Spinal cord (tissue), 10 donors: ENCODE measurements at places on chromosomes 12 and 14.

- no peak for DNase-seq
These were observed 75.3 kb downstream of the CCDC91 start for GRCh38 chr12:28265435-28266042.

DNA sequence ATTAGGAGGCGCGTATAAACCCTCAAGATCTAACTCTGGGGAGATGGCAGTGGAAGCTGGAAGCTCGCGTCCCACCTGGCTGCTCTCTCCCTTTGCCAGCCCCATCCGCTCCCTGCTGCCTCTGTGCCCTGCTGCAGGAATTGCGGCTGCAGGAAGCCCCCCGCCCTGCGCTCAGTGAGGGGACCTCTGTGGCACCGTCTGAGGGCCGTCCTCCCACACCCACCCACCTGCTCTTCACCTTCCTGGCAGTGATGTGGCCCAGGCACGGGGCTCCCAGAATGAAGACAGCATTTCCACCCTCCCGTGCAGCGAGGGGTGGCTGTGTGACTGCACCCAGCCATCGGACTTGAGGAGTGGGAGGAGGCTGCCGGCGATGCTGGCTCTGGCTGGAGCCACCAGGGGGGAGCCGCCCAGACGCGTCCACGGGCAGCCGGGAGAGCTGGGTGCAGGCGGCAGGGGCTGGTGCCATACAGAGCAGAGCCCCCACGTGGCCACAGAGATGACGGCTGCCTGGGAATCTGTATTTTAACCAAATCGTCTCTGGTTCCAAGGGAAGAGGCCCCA lies 28.3 kb upstream of the GALNT9 start:
- DNase-seq = no peak

DNA sequence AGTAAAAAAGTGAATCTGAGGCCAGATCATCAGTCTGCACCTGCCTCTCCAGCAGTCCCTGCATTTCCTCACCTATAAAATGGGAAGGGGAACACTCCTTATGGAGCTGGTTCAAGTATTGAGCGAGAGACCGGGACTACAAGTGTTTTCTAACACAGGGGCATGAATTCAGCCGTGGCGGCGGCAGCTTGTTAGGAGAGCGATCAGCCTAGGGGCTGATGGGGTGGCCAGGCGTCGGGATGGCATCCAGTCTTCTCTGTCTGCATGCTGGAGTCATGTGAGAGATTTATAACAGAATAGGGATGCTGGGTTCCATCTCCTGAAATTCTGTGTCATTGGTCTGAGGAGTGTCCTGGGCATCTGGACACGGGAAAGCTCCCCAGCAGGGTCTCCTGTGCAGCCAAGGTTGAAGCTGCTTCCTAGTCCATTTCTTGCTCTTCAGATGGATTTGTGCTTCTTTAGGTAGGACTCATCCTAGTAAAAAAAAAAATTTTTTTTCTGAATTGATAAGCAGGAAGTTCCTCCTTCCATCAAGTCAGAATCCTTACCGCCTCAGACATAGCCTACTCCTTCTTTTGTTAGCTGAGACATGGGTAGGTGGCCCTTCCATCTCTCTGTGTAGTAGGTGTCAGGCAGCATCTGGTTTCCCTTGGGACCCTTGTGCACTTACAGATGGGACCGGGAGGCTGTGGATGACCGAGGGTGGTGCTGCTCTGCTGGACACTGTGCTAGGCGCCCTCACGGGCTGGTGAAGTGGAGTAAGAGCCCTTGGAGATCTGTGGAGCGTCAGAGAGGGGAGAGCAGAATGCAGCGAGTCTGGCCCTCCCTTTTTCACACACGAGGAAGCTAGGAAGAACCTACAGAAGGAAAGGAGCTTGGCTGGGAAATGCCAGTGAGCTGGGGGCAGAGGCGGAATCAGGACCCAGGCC lies 146.7 kb downstream of the TSPAN9 start:
- DNase-seq = no peak

DNA sequence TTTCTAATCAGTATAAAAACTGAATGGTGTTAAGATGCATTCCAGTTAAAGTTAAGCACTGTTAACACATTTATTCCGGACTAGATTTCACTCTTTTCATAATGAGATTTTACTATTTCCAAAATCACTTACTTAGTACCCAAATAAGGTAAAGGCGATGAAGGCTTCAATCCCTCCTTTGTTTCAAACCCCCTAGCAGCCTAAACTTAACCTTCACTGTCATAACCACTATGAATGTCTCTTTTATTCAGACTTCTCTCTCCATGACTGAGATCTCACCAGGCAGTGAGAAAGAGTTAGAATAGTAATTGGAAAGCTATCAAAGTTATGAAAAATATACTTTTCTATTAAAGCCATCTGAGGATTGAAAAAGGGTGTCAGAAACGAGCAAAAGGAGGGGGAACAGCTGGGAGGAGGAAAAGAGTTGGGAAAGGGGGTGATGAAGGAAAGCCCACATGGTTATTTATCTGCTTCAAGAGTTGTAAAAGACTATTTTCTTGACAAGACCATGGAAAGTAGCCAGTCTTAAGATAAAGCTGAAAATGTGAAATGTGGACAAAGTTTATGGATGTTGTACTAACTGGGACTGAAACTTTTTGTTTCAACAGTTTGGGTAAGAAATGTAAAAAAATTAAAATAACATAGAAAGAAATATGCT lies 11.7 kb downstream of the EPS8 start:
- no peak for DNase-seq

DNA sequence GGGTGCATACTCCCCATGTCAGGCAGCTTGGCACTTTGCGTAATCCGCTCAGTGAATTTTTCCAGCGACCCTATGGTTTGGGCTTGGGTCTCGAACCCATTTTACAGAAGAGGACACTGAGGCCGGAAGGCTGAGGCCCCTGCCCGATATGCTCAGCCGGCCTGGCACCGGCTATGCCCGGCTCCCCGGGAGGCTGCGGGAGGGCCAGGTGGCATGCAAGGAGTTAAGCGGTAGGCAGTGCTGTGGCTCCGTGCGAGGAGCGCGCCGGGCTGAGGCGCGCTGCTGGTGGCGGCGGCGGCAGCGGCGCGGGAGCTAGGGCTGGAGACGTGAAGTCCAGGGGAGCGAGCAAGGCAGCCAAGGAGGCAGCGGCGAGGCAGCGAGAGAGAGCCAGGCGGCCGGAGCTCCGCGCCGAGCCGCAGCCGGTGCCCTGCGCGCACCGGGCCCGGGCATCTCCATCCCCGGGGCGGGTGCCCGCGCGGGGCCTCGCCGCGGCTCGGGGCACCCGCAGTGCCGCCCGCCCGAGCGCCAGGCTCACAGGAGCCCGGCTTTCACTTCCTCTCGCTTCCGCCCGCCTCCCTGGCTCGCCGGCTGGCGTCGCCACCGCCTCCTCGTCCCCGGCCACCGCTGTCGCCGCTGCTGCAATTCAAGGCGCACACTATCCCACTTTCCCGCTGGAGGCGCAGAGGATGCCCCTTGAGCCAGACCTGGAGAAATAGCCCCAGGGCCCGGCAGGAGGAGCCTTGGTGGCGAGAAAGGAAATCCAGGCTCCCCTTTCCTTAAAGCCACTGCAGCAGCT lies at the start of gene WSCD2:
TSS of gene WSCD2 (plus strand) at position 272 of the 796 bp plus-strand sequence. CDS start 66,545 bp downstream, outside the sequence.
- DNase-seq = peak; percentile 95

DNA sequence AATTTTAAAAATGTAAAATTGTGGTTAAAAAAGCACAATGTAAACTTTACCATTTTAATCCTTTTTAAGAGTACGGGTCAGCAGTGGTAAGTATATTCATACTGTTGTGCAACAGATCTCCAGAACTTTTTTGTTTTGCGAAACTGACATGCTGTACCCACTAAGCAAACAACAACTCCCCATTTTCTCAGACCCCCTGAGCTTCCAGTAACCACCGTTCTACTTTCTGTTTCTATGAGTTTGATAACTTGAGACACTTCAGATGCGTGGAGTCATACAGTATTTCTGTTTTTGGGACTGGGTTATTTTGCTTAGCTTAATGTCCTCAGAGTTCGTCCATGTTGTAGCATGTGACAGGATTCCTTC lies 38.0 kb downstream of the CHST11 start:
- DNase-seq = no peak

- DNase-seq = no peak
These were observed 30.5 kb downstream of the APPL2 start for GRCh38 chr12:105205322-105206048.

DNA sequence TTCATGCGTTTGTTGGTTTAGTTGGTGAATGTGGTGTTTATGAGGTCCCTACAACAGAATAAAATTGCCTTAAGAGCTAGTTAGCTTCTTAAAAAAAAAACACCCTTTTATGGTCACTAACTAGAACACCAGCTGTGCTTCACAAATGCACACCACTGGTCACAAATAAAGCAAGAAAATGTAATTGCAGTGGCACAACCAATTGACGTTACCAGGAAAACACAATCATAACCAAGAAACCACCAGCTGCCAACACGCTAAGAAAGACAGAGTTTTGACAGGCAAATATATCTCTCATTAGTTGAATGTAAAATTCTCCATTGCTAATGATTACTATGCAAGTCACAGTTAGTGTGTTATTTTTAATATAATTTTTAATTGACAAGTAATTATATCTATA lies 389.9 kb downstream of the ADAMTS20 start:
- DNase-seq = no peak

- no peak for DNase-seq
These were observed 7.6 kb upstream of the HOXC4 start for GRCh38 chr12:54045868-54046521.

- no peak for DNase-seq
These were observed 293.5 kb upstream of the RTL1 start for GRCh38 chr14:101196795-101197590.

- DNase-seq = no peak
These were observed 36.6 kb downstream of the RTL1 start for GRCh38 chr14:100866666-100867630.

- DNase-seq = no peak
These were observed 1282.5 kb downstream of the TMEM121 start for GRCh38 chr14:106808907-106809306.

DNA sequence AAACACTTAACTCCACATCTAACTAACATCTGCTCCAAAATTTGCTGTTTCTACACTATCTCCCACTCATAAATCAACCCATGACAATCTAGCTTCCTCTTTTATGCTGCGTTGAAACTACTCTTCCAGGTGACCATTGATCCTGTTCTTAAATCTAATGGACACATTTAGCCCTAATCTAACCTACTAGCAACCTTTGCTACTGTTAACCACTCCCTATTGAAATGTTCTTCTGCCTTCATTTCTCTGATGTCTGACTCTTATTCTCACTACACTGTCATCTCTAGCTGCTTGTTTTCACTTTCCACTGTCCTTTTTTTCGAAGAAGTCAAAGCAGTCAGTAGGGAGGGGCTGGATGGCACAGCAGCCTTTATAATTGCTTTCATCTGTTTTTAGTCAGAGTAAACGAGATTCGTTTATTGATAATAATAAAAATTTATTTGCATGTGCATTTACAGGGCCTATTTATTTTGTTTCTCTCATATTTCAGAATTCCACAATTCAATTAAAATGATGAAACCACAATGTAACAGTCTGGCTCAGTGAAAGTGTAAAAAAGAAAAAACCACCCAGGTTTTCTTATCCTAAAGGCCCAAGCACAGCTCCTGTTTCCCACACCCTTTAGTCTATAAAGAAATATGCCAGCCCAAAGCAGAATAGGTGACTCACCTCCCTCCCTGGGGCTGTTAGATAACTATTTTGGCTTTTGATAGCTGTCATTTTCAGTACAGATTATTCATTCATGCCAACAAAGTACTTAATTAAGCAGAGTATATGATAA lies 44.9 kb downstream of the ATP2B1 start:
- no peak for DNase-seq

DNA sequence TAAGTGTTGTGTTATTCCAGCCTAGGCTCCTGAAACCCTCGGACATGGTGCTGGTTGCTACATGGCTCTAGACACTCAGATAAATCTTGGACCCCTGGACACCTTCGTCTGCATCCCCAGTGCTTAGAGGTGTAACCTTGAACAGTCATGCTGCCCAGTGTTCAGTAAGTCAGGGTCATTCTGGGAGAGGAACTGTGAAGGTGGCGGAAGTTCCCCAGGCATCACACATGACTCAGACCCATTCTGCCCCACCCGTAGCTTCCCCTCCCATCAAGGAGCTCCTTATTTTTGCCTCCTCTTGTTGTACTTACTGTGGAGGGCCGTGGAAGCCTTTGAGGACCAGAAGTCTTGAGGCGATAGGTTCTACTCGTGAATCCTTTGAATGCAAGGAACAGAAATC lies 18.1 kb upstream of the SSPN start:
- DNase-seq = no peak

DNA sequence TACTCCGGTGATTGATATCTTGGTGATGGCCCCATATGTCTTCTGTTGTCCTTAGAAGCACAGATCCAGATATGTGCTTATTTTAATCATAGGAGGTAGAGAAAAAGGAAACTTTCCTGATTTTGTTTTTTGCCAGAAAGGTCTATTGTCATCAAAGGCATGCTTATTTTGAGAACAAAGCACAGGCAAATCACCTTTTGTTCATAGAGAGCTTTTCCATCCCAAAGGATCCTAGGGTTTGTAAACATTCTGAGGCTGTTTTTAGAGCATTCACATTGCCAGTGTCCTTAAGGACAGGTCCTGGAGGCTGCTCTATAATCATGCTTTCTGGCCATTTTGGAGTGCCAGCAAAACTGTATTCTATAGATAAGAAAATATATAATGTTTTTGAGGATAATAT lies 148.5 kb upstream of the SEL1L start:
- no peak for DNase-seq

- DNase-seq = peak; percentile 56
These were observed 239.1 kb downstream of the DIO2 start for GRCh38 chr14:79972230-79972629.

DNA sequence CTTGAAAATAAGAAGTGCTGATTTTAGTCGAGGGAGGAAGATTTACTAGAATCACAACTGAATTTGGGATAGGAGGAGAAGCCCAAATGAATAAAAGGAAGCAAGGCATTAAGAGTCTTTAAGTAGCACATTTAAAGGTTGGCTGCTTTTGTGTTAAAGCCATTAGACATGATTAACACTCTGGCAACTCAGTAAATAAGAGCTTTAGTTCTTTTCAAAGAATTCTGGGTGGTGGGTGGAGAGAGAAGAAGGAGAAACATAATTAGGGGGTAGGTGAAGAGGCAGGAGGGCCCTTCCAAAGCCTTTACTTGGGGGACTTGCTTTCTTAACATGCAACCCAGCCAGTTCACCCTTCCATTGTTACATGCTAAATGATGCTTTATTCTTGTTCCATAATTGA lies 284.6 kb upstream of the SEL1L start:
- no peak for DNase-seq

DNA sequence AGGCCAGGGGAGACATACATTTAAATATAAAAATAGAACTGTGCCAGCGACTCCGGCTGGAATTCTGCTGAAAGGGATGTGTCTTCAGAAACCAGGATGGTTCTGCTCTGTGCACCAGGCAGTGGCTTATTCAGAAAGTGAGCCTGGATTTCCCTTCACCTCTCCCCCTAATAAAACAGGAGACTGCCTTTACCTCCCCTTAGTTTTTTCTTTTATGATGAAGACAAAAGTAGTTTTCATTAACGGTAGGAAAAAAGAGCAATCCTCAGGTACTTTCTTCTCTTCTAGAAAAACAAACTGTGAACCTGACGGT lies 346 bp downstream of the SLC7A8 start:
- peak; percentile 38 for DNase-seq

- no peak for DNase-seq
These were observed 22.5 kb downstream of the SLC38A6 start for GRCh38 chr14:61003571-61003970.

GRCh38 chr12:2890001-2890387 lies 697 bp upstream of the TULP3 start:
- DNase-seq = no peak

- no peak for DNase-seq
These were observed 202.6 kb upstream of the RGS6 start for GRCh38 chr14:71729596-71729995.

- DNase-seq = no peak
These were observed 1.0 kb downstream of the SMARCD1 start for GRCh38 chr12:50086148-50086547.
